Sigmoid colon (tissue), 7 donors: ENCODE measurements at places on chromosomes 5 and 9. TPM values are rescaled to one million over a fixed set of nuclear protein-coding genes. Genes with fewer than 3 reads are reported as not detected.

DNA sequence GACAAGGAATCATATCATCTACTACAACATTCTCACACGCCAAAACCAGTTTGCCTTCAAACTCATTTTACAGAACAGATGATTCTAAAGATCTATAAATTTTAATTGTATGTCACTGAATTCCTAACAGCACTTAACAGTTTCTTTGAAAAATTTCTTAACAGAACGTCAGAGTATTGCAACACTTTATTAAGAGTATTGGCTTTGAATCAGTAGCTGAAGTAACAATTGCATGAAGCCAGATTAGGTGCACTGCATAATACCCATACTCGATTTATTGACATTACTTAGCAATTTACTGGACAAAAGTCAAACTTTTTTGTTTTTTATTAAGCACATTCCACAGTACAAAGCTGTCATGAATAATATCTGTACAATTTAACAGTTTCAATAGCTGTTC, 75.8 kb downstream of the SMIM23 start:
- H3K36me3 ChIP-seq: no peaks in the 10 kb centered on the region
- H3K27me3 ChIP-seq: no peaks in the 10 kb centered on the region
- no peaks in the 10 kb centered on the region for H3K4me1 ChIP-seq
- no peak overlapping the region for H3K27ac ChIP-seq
- no peak overlapping the region for H3K4me3 ChIP-seq

GRCh38 chr9:15246243-15246642, 60.8 kb downstream of the TTC39B start:
- H3K27ac ChIP-seq: no peak overlapping the region
- H3K4me1 ChIP-seq: no peaks in the 10 kb centered on the region
- no peaks in the 10 kb centered on the region for H3K36me3 ChIP-seq
- no peaks in the 10 kb centered on the region for H3K27me3 ChIP-seq
- no peak overlapping the region for H3K4me3 ChIP-seq

- H3K36me3 ChIP-seq: peaks cover 35% of the 10 kb centered on the region
- peaks cover 56% of the 10 kb centered on the region for H3K4me1 ChIP-seq
- no peak overlapping the region for H3K4me3 ChIP-seq
Measured at GRCh38 chr5:112918679-112919078, 3.3 kb downstream of the REEP5 start.

DNA sequence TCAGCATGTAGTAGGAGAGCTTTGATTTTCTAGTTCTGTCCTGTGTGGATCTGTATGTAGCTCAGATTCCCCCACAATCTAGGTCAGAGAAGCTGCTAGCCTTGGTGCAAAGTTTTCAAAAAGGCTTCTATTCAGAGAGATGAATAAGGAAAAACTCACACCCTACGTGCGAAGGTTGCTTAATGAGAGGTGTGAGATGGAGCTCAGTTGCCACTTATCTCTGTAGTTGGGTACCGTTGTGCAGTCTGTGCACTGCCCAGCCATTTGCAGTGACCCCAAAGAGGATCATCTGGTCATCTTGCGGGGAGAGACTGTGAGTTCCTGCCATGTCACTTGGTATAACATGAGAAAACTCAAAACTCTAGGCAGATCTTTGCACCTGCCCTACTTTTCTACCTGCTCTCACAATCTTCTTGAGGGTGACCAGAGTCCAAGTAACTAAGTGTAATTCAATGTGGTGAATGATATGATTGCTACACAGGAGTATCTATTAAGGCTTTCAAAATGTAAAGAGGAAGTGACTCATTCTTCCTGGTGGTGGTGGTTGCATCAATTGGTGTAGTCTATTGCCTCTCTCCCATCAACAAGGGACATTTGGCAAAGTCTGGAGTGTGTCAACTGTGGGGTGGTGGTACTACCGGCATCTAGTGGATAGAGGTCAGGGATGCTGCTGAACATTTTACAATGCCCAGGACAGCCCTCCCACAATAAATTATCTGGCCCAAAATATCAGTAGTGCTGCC, 65.2 kb downstream of the TMC1 start:
- H3K27ac ChIP-seq: no peak overlapping the region
- no peak for DNase-seq
- H3K36me3 ChIP-seq: no peaks in the 10 kb centered on the region
- no peak overlapping the region for H3K4me3 ChIP-seq

GRCh38 chr9:134130503-134131375, 5.1 kb upstream of the WDR5 start:
- H3K27me3 ChIP-seq: no peaks in the 10 kb centered on the region
- DNase-seq: no peak
- no peaks in the 10 kb centered on the region for H3K36me3 ChIP-seq
- peak overlapping the region; percentile 78 for H3K27ac ChIP-seq
- H3K4me1 ChIP-seq: peaks cover 24% of the 10 kb centered on the region
- no peak overlapping the region for H3K4me3 ChIP-seq

DNA sequence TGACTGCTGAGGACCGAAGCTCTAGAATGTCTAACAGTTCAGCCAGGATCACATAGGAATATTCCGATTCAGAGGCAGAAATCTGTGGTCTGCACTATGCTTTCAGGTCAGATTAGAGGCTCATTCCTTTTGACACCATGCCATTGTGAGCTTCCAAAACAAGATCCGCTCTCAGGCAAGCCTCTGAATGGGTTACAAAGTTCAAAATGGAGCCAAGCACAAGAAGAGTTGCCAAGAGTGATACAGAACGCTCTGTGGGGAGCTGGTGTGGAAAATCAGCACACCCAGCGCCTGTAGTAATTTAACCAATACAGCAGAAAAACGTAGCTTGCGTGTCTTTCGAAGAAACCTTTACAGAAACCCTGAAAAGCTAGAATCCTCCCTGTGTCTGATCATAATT, 33.3 kb upstream of the FAT2 start:
- no peaks in the 10 kb centered on the region for H3K4me1 ChIP-seq
- H3K36me3 ChIP-seq: no peaks in the 10 kb centered on the region
- H3K27ac ChIP-seq: no peak overlapping the region
- no peak for DNase-seq

GRCh38 chr9:72539824-72540347, 18.5 kb downstream of the TMC1 start:
- no peaks in the 10 kb centered on the region for H3K4me1 ChIP-seq
- H3K27me3 ChIP-seq: no peaks in the 10 kb centered on the region
- DNase-seq: no peak
- H3K27ac ChIP-seq: no peak overlapping the region
- H3K4me3 ChIP-seq: no peak overlapping the region

DNA sequence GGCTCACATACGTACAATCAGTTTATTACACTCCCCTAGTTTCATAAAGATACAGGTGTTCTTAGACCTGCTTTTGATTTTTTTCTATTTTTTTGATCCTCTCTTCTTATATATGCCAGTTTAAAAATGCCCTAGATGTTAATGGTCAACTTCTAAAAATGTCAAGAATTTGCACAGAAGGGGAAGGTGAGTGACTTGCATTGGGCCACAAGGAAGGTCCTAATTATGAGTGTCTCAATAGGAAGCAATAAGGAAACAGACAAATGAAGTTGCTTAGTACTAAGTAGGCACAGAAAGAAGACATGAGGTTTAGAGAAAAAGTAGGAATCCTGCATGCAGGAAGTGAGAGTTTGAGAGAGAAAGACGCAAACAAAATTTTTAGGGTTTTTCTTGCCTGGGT, 3.2 kb upstream of the CCDC171 start:
- H3K27me3 ChIP-seq: no peaks in the 10 kb centered on the region
- H3K27ac ChIP-seq: no peak overlapping the region
- DNase-seq: no peak
- H3K36me3 ChIP-seq: no peaks in the 10 kb centered on the region
- no peak overlapping the region for H3K4me3 ChIP-seq

DNA sequence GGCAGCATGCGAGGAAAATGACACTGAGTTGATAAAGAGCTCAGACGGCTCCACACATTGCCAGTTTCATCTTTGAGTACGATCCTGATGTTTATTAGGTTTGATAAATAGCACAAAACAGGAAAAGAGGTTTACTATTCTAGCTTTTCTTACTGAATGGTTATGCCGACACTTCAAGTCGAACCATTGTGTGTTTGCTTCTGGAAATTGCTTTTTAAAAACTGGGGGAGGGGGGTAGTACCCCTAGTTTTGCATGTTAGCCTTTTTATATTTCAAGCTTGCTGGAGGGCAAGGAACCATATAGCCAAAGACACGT, 5.2 kb downstream of the PTCH1 start:
- peak overlapping the region; percentile 92 for H3K27ac ChIP-seq
- H3K27me3 ChIP-seq: no peaks in the 10 kb centered on the region
- H3K4me3 ChIP-seq: peak overlapping the region; percentile 86
- no peaks in the 10 kb centered on the region for H3K36me3 ChIP-seq

The ZNF658 gene
- 5.3 TPM for total RNA-seq

The GRK6 gene
- 21.9 TPM for total RNA-seq

The GABRB2 gene
- 0.14 TPM for total RNA-seq

The GDF9 gene
- 0.33 TPM for total RNA-seq
